ENCODE measurements at places on chromosomes 12 and 14. TPM values are rescaled to one million over a fixed set of nuclear protein-coding genes. Genes with fewer than 3 reads are reported as not detected.

KRT78 gene
- not detected for total RNA-seq

GRCh38 chr12:98595243-98595988 is 1.9 kb downstream of the SLC25A3 start:
- DNase-seq = peak; percentile 84

DNA sequence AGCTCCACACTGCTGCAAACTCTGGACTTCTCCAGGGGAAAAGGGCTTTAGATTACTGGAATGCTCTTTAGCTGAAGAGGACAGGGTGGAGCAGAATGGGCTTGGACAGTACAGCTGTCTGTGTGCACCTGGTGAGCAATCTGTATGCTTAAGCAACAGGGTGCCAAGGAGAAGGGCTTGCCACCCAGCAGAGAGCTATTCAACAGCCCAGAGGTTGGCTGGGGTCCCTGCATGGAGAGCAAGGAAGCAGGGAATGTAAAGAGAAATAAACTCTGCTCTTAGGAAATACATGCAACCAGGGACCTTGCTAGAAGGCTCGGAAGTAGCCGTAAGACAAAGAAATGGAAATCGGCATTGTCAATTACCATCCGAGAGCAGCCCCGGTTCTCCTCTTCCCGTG is 53.0 kb upstream of the CORO1C start:
- no peak for DNase-seq

- no peak for DNase-seq
Observed at GRCh38 chr14:80659783-80660182, 281.8 kb downstream of the CEP128 start.

DNA sequence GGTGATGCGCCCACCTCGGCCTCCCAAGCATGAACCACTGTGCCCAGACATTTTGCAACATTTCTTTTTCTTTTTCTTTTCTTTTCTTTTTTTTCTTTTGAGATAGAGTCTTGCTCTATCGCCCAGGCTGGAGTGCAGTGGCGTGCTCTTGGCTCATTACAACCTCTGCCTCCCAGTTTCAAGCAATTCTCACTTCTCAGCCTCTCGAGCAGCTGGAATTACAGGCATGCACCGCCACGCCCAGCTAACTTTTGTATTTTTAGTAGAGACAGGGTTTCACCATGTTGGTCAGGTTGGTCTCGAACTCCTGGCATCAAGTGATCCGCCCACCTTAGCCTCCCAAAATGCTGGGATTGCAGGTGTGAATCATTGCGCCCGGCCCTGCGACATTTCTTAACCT is 7.6 kb upstream of the CDC42BPB start:
- peak; percentile 38 for DNase-seq

DNA sequence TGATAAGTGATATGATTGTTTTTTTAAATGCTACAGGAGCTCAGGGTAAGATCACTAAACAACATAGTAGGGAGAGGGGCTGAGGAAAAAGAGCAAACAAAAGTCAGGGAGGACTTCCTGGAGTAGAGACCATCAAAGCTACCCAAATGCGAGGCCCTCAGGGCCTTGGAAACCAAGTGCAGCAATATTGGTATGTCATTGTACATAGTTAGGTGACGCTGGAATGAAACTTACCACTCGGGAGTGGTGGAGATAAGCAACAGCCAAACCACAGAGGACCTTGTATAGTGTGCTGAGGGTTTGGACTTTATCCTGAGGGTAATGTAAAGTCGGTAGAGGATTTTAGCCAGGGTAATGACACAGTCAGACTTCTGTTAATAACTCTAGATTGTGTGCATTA is 13.8 kb downstream of the KITLG start:
- no peak for DNase-seq

GRCh38 chr14:50786751-50787464 is 44.1 kb downstream of the NIN start:
- no peak for DNase-seq

- DNase-seq = no peak
Observed at GRCh38 chr12:29711381-29711780, 72.4 kb downstream of the TMTC1 start.

DNA sequence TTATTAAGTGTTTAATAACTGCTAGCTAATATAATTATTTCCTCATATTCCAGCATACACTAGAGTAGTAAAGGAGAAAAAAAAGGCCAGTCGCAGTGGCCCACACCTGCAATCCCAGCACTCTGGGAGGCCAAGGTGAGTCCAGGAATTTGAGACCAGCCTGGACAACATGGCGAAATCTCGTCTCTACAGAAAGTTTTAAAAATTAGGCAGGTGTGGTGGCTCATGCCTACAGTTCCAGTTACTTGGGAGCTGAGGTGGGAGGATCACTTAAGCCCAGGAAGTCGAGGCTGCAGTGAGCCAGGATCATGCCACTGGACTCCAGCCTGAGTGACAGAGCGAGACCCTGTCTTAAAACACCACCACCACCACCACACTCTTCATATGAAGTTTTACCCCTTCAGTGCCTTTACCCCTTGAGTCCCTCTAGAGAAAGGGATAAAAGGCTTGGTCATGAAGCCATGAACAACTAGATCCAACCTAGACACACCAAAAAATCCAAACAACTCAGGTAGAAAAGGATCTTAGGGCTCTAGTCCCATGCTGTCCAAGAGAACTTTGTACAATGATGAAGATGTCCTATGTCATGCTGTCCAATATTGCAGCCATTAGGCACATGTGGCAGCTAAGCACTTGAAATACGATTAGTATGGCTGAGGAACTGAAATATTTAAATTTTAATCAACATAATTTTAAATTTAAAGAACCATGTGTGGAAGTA is 29.6 kb downstream of the ATXN2 start:
- no peak for DNase-seq
